Left cardiac atrium (tissue), 4 donors: ENCODE measurements at places on chromosomes 2 and 18.

- no peak for DNase-seq
Measured at GRCh38 chr2:118098307-118099030, 10.2 kb downstream of the INSIG2 start.

GRCh38 chr2:235390816-235391194, 103.0 kb upstream of the AGAP1 start:
- DNase-seq: no peak

GRCh38 chr18:45519411-45520280, 95.6 kb upstream of the SLC14A2 start:
- DNase-seq: no peak

DNA sequence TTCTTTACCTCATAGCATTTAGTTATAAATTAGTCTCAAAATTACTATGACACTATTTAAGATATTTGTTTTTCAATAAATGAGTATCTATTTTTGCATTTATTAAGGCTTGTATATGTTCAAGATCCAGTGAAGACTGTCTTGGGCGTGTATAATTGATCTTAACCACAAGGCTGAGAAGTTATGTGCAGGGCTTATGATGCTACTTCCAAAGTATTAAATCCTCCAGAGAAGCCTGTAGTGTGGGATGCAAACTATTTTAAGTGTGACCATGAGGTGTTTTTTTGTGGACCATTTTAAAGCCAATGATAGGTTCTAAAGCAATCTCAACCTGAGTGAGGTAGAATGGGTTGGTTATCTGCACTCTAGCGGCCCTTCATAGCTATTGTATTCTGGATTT, 219.9 kb downstream of the ZNF407 start:
- no peak for DNase-seq

- DNase-seq: no peak
Measured at GRCh38 chr2:10909050-10909995, 2.4 kb upstream of the KCNF1 start.

- no peak for DNase-seq
Measured at GRCh38 chr2:180790891-180791290, 189.5 kb upstream of the UBE2E3 start.

DNA sequence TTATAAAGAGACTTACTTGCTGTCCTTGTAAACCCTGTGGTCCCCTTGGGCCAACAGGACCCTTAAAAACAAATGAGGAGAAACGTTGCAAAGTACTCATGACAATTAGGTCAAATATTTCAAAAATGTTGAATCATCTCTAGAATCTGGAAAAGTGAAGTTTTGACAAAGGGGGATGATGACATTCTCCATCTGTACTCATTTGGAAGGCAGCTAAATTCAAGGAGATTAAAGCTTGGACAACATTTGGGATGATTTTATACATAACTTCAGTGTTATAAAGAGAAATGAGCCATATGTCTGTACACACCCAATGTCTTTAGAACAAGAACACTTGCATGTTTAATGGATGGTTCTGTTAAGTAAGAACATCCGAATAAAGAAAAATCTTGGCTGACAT, 92.9 kb downstream of the COL5A2 start:
- no peak for DNase-seq

DNA sequence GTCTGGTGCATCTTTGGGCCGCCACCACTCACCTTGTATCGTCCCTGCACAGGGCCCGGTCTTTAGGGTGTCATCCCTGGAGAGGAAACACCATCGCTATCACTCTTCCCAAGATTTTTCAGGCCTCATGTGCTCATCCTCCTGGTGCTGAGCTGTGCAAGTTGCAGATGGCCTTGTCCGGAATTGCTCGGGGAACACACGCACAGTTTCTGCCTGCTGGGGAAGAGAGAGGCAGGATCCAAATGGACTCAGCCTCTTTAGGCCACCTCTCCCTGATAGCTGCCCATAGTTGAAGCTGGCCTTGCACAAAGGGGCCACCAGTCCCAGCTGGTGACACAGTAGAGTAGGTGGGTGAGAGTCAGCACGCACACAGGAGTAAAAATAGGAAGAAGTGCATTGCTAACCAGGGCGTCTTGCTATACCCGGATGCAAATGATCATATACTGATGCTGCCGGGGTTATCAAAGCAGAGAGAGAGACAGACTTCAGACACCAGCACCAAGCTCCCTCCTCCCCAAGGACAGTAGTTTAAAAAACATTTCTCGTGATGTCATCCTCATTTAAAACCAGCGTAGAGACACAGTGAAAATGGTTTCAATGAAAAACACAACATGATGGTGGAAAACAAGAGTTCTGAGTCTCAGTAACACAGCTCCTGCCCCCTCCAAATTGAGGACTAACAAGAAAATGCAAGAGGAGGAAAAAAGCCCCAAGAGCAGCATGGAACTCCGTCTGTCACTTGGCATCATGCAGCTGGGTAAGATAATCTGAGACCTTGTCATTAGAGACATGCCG, 147.5 kb upstream of the NCK2 start:
- DNase-seq: no peak
